ENCODE measurements at places on chromosomes 11 and 22.

GRCh38 chr11:119206511-119207414, 624 bp downstream of the CBL start:
- DNase-seq = peak; percentile 40

- DNase-seq = no peak
These were observed 35.0 kb downstream of the TBX1 start for GRCh38 chr22:19795617-19796008.

DNA sequence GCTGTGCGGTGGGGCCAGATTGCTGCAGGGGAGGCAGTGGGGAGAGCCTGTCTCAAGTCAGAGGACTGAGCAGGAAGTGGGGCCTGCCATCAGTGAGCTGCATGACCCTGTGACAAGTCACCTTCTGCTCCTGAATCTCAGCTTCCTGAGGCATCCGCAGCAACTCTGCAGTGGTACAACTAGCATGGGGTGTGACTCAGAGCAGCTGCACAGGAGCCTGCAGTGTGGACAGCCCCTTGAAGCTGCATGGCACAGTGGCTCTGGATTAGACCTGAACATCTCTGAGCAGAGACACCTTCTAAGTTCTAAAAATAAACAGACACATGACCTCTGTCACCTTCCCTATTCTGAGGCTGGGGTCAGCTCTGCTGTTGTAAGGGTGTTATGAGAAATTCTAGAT, 18.0 kb downstream of the FAM227A start:
- no peak for DNase-seq

- no peak for DNase-seq
These were observed 113.8 kb downstream of the RBFOX2 start for GRCh38 chr22:35914665-35915476.

DNA sequence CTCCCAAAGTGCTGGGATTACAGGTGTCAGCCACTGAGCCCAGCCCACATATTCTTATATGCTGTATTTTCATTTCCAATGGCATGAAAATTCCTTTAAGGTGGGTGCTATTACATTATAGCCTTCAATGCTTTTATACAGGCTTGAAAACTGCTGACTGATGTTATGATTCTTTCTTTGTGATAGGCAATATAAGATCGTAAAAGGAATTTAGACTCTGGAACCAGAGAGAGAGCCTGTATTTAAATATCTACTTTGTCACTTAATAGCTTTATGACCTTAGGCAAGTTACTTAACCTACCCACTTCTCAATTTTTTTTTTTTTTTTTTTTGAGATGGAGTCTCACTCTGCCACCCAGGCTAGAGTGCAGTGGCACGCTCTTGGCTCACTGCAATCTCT, 26.2 kb downstream of the AGBL2 start:
- no peak for DNase-seq

- DNase-seq = no peak
These were observed 174.1 kb downstream of the CSNK2A3 start for GRCh38 chr11:11178671-11179638.

- DNase-seq = no peak
These were observed 29.3 kb downstream of the CELF1 start for GRCh38 chr11:47523490-47524225.

DNA sequence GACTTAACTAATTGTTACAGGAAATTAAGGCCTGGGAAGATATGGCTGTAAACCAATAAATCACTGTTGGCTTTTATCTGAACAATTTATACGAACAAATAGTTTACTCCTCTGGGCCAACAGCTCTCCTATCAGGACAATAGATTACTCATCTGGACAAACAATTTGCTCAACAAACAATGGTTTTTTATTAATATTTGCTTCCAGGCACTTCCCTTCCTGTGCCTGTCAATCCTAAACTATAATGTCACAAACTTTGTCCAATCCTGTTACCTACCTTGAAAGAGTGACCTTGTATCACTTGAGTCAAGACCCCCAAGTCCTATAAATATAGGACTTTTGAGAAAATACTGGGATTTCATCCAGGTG, 87.6 kb upstream of the OR9Q1 start:
- DNase-seq = no peak

- no peak for DNase-seq
These were observed 11.5 kb downstream of the STARD10 start for GRCh38 chr11:72782081-72782920.

DNA sequence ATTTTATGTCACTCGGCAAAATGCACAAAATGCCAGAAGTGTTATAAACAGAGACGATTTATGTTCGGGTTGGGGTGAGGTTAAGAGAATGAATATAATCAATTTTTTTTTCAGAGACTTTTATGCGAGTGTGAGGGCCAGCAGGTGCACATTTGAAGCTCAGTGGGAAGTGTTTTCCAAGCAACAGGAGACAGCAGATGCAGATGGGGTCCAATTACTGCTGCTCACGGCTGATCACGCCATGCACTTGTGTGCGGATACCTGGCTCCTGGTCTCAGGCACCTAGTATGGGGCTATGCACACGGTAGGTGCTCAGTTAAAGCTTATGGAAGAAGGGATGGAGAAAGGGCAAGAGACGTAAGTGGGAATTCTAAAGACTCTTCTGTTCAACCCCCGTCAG, 249.1 kb downstream of the MIAT start:
- DNase-seq = no peak

DNA sequence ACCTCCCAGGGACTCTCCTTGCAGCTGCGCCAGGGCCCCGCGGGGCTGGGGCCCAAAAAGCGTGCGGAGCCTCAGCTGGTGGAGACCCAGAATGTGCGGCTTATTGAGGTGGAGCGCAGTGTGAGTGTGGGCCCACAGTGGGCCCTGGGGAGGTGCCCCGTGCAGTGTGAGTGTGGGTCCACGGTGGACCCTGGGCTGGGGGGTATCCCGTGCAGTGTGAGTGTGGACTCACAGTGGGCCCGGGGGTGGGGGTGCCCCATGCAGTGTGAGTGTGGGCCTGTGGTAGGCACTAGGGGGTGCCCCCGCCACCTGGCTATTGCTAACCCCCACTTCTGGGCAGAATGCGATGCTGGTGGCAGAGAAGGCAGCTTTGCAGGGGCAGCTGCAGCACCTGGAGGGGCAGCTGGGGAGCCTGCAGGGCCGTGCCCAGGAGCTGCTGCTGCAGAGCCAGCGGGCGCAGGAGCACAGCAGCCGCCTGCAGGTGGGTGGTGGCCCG, 7.8 kb upstream of the RPS6KA4 start:
- DNase-seq = no peak

- DNase-seq = no peak
These were observed 1069.6 kb downstream of the BRD1 start for GRCh38 chr22:48757985-48758561.

GRCh38 chr11:11043721-11044120, 185.9 kb upstream of the ZBED5 start:
- no peak for DNase-seq

DNA sequence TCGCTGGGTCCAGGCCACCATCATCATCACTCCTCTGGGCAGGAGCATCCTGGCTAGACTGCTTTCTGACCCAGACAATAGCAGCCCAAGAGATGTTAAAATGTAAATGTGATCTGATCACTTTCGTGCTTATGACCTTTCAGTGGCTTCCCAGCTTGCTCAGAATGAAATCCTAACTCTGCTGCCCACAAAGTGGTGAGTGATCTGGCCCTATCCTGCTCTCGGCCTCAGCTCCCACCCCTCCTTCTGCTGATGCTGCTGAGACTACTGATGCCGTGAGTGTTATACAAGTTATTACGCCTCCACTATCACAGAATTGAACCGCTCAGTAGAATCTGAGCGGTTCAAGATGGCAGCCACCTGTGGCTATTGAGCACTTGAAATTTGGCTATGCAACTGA, 26.2 kb downstream of the ELF5 start:
- no peak for DNase-seq

- DNase-seq = no peak
These were observed 1.9 kb upstream of the SSTR3 start for GRCh38 chr22:37213941-37214730.

GRCh38 chr11:47105974-47106373, 70.7 kb downstream of the ARFGAP2 start:
- no peak for DNase-seq

DNA sequence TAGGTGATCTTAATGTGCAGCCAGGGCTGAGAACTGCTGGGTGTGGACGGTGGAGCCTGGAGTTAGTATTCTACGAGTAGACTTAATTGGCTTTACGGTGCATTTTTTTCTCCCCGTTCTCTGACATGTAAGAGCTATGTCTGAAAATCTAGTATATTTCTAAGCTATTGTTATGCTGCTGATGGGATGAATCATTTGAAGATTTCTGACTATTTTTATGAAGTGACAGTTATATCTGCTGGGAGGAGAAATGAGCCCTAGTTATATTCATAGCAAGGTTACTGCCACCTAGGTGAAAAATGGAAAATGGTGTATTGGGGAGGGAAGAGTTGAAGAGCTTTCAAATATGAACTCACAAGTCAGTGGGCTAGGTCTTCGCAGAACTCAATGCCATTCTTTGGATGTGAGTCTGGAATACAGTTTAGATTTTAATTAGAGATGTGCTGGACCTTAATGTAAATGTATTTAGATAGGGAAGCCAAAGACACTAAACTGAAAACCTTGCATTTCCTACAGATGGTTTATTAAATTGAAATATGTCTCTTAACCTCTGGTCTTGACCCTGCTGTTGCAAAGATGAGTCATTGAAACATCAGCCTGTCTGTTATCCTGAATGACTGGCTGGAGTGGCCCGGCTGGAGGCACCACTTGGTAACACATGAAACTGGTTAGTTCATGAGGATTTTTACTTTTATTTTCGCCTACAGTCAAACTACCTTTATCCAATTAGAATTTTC, 293.7 kb downstream of the DDX10 start:
- DNase-seq = no peak

DNA sequence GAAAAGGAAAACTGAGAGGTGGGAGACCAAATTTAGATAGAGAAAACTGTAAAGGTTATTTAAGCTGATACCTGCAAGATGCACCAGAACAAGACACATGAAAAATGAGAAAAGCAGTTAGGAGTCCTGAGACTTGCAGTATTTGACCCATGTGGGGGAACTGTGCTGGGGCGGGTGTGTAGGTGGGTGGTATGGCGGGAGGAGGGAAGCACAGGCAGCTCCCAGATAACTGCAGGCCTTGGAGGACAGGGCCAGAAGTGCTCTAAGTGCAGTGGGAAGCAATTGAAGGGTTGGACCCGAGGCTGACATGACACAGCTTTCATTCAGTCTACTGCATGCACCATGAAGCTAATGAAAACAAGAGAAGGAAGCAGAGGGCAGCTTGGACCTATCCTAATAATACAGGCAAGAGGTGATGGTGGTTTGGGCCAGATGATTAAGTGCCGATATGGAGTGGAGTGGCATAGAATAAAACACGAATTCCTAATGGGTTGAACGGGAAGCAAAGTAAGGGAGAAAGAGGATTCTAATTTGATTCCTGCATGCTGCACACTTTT, 48.0 kb upstream of the ANO3 start:
- DNase-seq = no peak

DNA sequence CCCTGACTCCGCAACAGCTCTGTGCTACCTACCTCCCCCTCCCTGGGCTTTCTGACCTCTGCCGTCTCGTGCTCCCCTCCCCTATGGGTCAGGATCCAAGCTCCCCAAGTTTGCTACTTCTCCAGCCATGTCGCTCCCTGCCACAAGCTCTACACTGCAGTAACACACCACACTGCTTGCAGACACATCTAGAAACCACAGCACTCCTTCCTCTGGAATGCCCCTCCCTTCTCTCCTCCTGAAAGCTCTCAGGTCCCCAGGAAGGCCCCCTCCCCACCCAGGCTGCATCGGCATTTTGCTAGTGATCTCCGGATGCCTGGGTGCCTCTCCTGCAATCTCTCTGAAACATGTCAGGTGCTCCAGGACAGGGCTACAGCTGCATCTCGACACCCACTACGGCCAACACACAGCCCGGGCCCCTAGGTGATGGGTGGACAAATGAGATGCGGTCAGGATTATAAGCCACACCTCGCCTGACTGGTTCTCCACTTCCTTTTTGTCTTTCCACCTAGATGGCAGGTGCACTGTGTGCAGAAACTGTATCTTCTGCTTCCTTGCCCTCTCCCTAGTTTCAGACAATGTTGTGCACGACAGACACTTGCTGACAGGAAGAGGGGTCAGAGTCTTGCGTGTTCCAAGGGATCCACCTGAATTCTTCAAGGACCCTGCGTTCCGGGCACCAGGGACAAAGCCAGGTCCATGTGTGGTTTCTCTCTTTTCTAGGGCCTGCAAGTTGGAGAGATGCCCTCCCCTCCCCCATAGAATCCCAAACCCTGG, 22.9 kb downstream of the RPUSD4 start:
- no peak for DNase-seq

DNA sequence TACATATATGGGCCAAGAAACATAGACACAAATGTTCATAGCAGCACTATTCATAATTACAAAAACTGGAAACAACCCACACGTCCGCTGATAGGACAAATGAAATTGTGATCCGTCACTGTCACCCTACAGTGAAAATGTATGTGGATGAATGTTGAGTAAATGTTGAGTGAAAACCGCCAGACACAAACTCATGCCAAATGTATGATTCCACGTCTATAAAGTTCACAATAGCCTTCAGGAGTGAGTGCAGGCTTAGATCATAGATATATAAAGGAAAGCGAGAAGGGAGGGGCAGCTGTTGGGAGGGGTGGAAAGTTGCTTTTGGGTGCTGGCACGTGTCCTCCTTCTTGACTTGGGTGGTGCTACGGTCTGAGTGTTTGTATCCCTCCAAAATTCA, 33.6 kb downstream of the DBX1 start:
- no peak for DNase-seq

DNA sequence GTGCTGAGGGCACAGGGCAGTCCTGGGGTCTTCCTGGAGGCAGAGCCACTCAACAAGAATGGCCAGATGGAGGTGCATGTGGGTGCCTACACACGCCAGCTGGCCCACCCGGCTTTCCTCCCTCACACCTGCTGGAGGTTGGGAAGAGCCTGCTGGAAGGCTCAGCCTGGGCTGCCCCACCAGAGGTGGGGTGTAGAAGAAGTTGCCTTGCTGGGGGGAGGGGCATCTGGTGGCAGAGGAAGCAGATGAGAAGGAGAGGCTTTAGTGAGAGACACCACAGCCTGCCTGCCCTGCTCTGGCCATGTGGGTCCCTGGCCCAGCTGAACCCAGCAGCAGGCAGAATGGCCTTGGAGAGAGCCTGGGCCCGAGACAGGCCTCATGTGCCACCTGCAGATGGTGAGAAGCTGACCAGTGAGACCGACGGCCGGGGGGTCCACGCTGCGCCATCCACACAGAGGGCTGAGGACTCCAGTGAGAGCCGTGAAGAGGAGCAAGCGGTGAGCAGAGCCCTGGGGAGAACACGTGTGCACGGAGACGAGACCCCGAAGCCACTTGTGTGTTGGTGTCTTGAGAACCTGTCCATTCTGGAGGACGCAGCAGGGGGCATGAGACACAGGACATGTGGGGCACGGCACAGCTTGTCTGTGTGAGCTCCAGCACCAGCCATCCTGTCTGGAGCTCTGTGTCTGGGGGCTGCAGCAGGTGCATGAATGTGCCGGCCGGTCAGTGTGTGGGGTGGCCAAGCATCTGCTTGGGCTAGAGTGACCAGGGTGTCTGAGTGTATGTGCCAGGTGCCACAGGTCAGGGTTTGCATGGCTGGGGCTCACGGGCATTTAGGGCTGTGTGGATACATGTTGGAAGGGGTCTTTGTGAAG, 2.7 kb downstream of the B4GALNT4 start:
- DNase-seq = no peak

- peak; percentile 74 for DNase-seq
These were observed 4.4 kb upstream of the PRR5 start for GRCh38 chr22:44697423-44698141.

GRCh38 chr11:86459682-86460460, 85.2 kb downstream of the CCDC81 start:
- no peak for DNase-seq

- DNase-seq = no peak
These were observed 107.4 kb downstream of the MORC2 start for GRCh38 chr22:30861131-30861530.

- DNase-seq = no peak
These were observed 52.4 kb downstream of the AP2A2 start for GRCh38 chr11:977830-978720.

GRCh38 chr11:64677441-64678023, 45.5 kb downstream of the NRXN2 start:
- DNase-seq = no peak
